HFFc6 (cell line): ENCODE measurements at places on chromosomes 16 and 17. TPM values are rescaled to one million over a fixed set of nuclear protein-coding genes. Genes with fewer than 3 reads are reported as not detected.

GRCh38 chr16:27405546-27406451 is 3.8 kb downstream of the IL21R start:
- H3K4me3 ChIP-seq, result no peak overlapping the region
- peaks cover 2% of the 10 kb centered on the region; the same call in 1 of the 2 replicates for H3K27me3 ChIP-seq
- no peak for DNase-seq
- peaks cover 5% of the 10 kb centered on the region; the same call in 1 of the 2 replicates for H3K36me3 ChIP-seq
- H3K4me1 ChIP-seq, result peaks cover 56% of the 10 kb centered on the region
- H3K27ac ChIP-seq, result no peak overlapping the region; the same call in 1 of the 2 replicates

GRCh38 chr17:43176119-43176570 is 5.1 kb downstream of the NBR1 start:
- H3K4me3 ChIP-seq, result peak overlapping the region; percentile 69
- H3K36me3 ChIP-seq, result peaks cover 43% of the 10 kb centered on the region
- H3K27ac ChIP-seq, result peak overlapping the region; percentile 88
- DNase-seq, result no peak

DNA sequence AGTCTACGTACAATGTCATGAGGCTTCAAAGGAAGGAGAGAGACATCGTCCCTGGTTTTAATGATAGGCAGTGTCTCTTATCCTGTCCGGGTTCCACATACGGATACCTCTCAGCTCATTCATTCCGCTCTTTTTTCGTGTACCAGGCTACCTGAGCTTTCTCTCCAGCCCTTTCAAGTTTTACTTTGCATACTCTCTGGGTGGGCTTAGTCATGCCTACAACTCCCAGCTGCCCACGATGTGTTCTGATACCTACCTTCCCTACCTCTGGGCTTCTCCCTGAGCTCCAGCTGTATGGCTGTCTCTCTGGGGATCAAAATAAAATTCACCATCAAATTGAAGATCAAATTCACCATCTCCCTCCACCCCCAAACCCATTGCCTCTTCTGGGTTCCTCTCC is 354.0 kb upstream of the EEF2KMT start:
- no peaks in the 10 kb centered on the region for H3K4me1 ChIP-seq
- DNase-seq, result no peak
- H3K27me3 ChIP-seq, result no peaks in the 10 kb centered on the region
- no peak overlapping the region for H3K4me3 ChIP-seq
- H3K27ac ChIP-seq, result no peak overlapping the region
- peaks cover 5% of the 10 kb centered on the region; the same call in 1 of the 2 replicates for H3K36me3 ChIP-seq

GRCh38 chr16:10641953-10642949 is 52.5 kb downstream of the TEKT5 start:
- H3K27me3 ChIP-seq, result peaks cover 7% of the 10 kb centered on the region
- no peaks in the 10 kb centered on the region for H3K36me3 ChIP-seq
- H3K4me1 ChIP-seq, result no peaks in the 10 kb centered on the region
- DNase-seq, result no peak
- H3K4me3 ChIP-seq, result no peak overlapping the region

DNA sequence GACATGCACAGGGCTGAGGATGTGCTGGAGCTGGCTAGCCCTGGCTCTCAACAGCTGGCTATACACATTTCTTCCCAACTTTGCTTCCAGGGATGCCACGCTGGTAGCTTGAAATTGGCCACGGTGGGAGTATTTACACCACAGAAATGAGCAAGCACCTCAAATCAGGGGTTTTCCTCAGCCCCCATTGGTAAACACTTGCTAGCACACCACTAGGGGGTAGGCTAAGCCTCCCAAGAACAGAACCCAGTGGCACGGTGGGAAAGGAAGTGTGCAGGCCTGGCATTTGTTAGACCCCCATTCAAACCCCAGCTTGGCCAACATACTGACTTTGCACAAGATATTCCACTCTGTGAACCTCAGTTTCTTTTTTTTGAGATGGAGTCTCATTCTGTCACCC is 12.9 kb downstream of the DRC3 start:
- DNase-seq, result no peak
- H3K36me3 ChIP-seq, result no peaks in the 10 kb centered on the region
- H3K4me3 ChIP-seq, result no peak overlapping the region
- H3K27me3 ChIP-seq, result no peaks in the 10 kb centered on the region; the same call in 1 of the 2 replicates
- no peak overlapping the region for H3K27ac ChIP-seq
- H3K4me1 ChIP-seq, result peaks cover 8% of the 10 kb centered on the region

The FBXO39 gene
- total RNA-seq, result not detected in 3 replicates

The NAGS gene
- total RNA-seq, result 0.56 to 1.0 TPM (median 0.70 TPM) in 3 replicates
